ENCODE measurements at places on chromosomes 2 and 18. TPM values are rescaled to one million over a fixed set of nuclear protein-coding genes. Genes with fewer than 3 reads are reported as not detected.

DNA sequence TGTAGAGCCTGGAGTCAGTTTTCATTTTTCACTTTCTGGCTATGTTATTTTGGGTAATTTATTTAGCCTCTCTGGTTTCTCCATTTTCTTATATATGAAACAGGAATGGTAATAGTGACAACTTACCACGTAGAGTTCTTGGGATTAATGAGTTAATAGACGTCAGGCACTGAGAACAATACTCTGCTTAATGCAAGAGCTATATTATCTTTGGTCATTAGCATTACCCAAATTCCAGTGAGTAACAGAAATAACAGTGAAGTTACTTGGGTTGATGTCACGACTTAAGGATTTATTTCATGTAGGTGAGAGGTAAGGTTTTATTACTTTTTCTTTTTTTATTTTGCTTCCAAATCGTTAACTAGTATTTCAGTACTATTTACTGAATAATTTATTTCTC is 601.0 kb upstream of the GCFC2 start:
- no peaks in the 10 kb centered on the region for H3K36me3 ChIP-seq
- no peaks in the 10 kb centered on the region for H3K27me3 ChIP-seq
- no peak overlapping the region for H3K4me3 ChIP-seq
- no peaks in the 10 kb centered on the region for H3K4me1 ChIP-seq

DNA sequence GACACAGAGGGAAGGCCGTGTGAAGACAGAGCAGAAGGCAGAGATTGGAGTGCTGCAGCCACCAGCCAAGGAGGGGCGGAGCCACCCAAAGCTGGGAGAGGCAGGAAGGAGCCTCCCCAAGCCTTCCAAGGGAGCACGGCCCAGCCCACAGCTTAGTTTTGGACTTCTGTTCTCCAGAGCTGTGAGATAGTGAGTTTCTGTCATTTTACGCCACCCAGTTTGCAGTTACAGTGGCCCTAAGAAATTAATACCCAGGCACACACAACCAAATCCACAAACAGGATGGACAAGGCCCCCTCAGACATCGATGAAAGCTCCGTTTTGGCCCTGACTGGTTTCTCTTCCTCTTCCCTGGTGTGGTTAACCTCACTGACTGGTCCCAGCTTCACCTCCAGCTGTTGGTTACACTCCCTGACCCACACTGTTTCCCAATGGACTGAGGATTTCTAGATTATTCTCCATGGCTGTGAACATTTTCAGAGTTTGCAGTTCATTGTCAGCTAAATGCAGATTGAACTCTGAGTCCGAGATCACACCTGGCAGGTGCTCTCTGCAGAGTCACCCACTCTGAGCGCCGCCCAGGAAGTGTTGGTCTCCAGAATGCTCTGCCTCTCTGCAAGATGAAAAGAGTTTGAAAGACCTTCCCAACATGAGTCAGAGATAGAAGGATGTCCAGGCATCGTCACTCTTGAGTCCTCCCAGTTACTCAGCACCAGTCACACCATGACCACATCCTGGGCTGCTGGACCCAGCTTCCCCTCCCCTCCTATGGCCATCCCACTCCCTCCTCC is 100.2 kb downstream of the TWIST2 start:
- no peaks in the 10 kb centered on the region for H3K36me3 ChIP-seq
- peak; percentile 97 for DNase-seq
- no peak overlapping the region for H3K27ac ChIP-seq
- no peaks in the 10 kb centered on the region for H3K27me3 ChIP-seq
- no peak overlapping the region for H3K4me3 ChIP-seq

- no peak overlapping the region for H3K4me3 ChIP-seq
- H3K27me3 ChIP-seq: no peaks in the 10 kb centered on the region
- peak overlapping the region; percentile 7 for H3K27ac ChIP-seq
- H3K4me1 ChIP-seq: peaks cover 5% of the 10 kb centered on the region
- peak; percentile 79 for DNase-seq
Observed at GRCh38 chr2:97871096-97871780, 124.5 kb downstream of the TMEM131 start.

DNA sequence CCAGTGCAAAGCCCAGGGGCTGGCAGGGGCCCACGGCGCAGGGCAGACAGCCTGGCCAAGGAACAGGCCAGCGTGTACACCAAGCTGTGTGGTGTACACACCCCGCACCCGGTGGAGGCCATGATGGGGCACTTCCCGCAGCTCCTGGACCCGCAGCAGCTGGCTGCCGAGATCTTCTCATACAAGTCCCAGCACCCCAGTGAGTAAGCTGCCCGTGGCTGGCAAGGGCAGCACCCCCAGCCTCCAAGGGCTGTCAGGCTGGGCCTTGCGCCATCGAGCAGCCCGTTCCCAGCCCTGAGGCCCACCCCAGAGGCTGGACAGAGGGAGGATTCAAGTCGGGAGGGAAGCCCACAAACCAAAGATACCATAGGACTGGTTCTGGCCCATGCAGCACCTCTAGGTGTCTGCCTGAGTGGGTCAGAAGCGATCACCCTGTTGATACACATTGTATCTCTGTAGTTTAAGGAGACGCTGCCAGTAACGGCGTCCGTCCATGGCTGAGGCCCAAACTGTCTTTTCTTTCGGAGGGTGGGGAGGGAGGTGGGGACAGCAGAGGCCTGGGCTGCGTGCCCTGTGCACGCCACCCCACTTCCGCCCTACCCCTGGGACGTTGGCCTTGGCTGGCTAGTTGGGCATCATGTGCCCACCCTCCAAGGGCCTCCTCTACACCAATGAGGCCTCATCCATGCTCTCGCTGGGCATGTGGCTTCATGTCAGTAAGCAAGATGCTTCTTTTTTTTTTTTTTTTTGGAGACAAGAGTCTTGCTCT is 16.8 kb upstream of the MTERF4 start:
- no peaks in the 10 kb centered on the region for H3K27me3 ChIP-seq
- no peak for DNase-seq
- no peak overlapping the region for H3K4me3 ChIP-seq
- no peaks in the 10 kb centered on the region for H3K4me1 ChIP-seq
- H3K36me3 ChIP-seq: peaks cover 6% of the 10 kb centered on the region

GRCh38 chr18:79018911-79019310 is 39.3 kb downstream of the SALL3 start:
- DNase-seq: no peak
- H3K27ac ChIP-seq: no peak overlapping the region
- no peak overlapping the region for H3K4me3 ChIP-seq
- no peaks in the 10 kb centered on the region for H3K27me3 ChIP-seq

GRCh38 chr18:22556222-22557167 is 138.8 kb upstream of the CTAGE1 start:
- DNase-seq: peak; percentile 38
- H3K4me3 ChIP-seq: no peak overlapping the region
- H3K27me3 ChIP-seq: no peaks in the 10 kb centered on the region
- H3K27ac ChIP-seq: no peak overlapping the region
- peaks cover 5% of the 10 kb centered on the region for H3K4me1 ChIP-seq

- no peak overlapping the region for H3K4me3 ChIP-seq
- H3K27me3 ChIP-seq: no peaks in the 10 kb centered on the region
- no peaks in the 10 kb centered on the region for H3K4me1 ChIP-seq
- no peak overlapping the region for H3K27ac ChIP-seq
Observed at GRCh38 chr2:22020091-22020742, 896.4 kb downstream of the TDRD15 start.

GRCh38 chr2:64615844-64616536 is 37.7 kb downstream of the SERTAD2 start:
- no peak overlapping the region for H3K4me3 ChIP-seq
- H3K4me1 ChIP-seq: no peaks in the 10 kb centered on the region
- H3K27me3 ChIP-seq: peaks cover 60% of the 10 kb centered on the region

DNA sequence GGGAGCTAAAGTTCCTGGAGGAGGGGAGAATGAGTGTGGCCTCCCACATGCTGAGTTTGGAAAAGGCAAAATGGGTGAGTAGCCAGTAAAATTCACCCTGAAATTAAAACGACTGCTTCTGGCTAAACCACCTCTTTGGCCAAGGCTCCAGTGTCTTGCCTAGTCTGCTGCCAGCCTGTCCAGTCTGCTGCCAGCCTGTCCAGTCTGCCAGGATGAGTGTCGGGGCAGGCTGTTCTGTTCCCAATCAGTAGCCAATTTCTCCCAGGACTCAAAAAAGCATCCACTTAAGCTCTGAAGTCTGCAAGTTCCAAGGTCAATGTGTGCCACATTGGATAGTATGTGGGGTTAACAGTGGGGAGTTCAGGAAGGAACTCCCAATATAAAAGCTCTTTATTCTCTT is 134.6 kb upstream of the KLHL29 start:
- no peak overlapping the region for H3K27ac ChIP-seq
- no peaks in the 10 kb centered on the region for H3K4me1 ChIP-seq
- no peaks in the 10 kb centered on the region for H3K36me3 ChIP-seq
- no peak for DNase-seq

DNA sequence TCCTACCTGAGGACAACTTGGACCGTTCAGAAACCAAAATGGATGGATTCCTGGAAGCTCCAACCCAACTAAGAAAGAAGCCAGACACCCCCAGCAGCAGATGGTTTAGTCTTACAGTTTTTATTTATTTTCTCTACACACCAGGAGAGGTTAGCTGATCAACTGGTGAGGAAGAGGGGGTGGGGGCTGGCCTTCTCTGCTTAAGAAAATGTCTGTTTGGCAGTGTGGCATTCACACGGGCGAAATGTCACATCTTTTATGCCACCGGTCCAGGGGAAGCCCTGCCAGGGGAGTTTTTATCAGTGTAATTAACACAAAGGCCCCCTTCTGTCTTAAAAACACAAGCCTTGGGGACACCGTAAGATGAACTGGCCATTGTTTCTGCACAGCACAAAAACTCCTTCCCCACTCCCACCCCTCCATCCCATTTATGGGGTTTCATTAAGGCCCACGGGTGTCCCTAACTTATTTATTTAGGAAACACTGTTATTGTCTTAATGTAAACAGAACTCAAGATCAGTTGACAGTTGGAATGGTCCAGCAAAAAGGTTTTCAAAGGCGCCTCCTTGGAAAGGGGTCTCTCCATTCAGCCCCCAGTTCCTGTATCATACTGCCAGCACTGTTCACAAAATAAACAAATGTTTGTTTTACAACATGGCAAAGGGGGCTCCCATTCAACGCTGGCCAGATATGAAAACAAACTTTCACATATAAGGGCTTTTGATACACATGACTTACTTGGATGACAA is 217.0 kb downstream of the C1D start:
- peak overlapping the region; percentile 44 for H3K27ac ChIP-seq
- peaks cover 6% of the 10 kb centered on the region for H3K4me1 ChIP-seq
- H3K27me3 ChIP-seq: no peaks in the 10 kb centered on the region
- peak; percentile 36 for DNase-seq

DNA sequence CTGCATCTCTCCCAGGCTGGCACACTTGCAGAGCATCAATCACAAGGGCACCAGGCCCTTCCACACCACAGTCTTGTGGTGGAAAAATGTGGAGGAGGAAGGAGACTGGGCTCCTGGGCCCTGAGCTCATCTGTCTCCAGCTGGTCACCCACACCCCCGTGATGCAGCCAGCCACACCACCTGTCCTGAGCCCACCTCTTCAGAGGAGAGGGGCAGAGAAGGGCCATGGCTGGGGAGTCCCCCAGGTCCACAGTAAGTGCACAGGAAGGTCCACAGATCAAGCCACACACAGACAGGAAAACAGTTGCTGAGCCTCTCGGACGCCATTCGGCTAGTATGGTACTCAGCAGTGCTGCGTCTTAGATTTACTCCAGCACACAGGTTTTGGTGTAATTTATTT is 203.5 kb upstream of the SALL3 start:
- H3K36me3 ChIP-seq: no peaks in the 10 kb centered on the region
- no peak for DNase-seq
- no peaks in the 10 kb centered on the region for H3K4me1 ChIP-seq
- H3K4me3 ChIP-seq: no peak overlapping the region

DNA sequence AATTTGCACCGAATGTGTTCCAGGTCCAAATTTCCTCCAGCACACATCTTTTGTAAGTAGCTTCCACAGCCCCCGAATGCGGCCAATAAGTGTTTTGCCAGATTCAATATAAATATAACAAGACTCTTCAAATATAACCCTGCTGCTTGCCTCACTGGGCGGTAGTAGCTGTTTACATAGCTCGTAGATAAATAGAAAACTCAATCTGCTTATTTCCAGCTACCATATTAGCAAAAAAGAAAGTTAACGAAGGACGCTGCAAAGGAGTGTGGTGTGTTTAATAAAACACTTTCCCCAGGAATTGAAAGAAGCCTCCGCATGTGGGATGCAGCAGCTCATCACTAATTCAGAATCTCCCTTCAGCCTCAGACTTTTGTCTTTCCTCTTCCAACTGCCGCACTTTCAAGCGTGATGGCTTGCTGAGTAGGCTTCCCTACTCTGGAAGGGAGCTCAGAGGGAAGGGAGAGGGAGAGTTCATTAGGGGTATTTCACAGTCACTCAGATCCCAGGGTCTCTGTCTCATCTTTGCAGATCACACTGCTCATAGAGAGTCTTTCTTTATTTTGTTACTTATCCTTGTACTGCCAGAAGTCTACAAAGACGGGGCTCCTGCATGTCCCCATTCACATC is 367.0 kb downstream of the RND3 start:
- H3K36me3 ChIP-seq: no peaks in the 10 kb centered on the region
- no peak for DNase-seq
- H3K4me1 ChIP-seq: no peaks in the 10 kb centered on the region
- no peak overlapping the region for H3K4me3 ChIP-seq
- H3K27me3 ChIP-seq: no peaks in the 10 kb centered on the region

DNA sequence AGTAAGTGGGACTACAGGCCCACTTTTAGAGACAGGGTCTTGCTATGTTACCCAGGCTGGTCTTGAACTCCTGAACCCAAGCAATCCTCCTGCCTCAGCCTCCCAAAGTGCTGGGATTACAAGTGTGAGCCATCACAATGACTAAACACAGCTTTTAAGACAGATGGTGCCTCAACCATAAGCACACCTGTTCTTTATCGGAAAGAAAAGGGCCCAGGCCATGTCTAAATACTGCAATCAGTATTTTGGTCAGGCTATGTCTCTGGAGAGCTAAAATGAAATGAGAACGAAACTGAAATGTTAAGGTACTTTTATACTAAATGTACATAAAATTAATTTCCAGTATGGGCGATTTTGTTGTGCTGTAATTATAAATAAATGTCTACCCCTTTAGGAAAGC is 69.5 kb upstream of the SPTBN1 start:
- H3K4me3 ChIP-seq: no peak overlapping the region
- no peak for DNase-seq
- no peak overlapping the region for H3K27ac ChIP-seq
- H3K4me1 ChIP-seq: no peaks in the 10 kb centered on the region
- H3K27me3 ChIP-seq: no peaks in the 10 kb centered on the region

- DNase-seq: no peak
- peaks cover 24% of the 10 kb centered on the region for H3K27me3 ChIP-seq
- no peak overlapping the region for H3K27ac ChIP-seq
- no peaks in the 10 kb centered on the region for H3K36me3 ChIP-seq
- H3K4me3 ChIP-seq: no peak overlapping the region
Observed at GRCh38 chr18:48514786-48515185, 24.0 kb upstream of the CTIF start.

DNA sequence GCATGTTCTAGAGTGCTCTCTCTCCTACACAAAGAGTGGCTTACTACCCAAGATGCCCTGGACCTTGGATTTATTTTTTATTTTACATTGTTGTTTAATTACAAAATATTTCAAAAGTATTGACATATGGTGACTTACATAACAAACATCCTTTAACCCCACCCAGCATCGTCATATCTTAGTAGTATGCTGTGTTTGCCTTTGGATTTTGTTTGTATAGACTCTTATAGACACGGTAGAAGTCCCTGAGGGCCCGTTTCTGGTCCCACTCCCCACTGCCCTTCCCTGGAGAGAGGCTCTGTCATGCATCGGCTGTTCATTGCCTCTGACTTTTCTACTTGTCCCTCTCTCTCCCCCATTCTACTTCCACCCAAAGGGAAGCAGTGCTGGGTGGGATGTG is 112.0 kb downstream of the ZBTB7C start:
- no peaks in the 10 kb centered on the region for H3K36me3 ChIP-seq
- H3K27ac ChIP-seq: no peak overlapping the region
- no peak overlapping the region for H3K4me3 ChIP-seq
- peaks cover 4% of the 10 kb centered on the region for H3K27me3 ChIP-seq
- H3K4me1 ChIP-seq: no peaks in the 10 kb centered on the region

Gene C2orf78
- total RNA-seq: not detected

Gene SP9
- total RNA-seq: not detected

Gene RGPD4
- total RNA-seq: not detected

Gene NYAP2
- total RNA-seq: not detected

Gene PRKAG3
- not detected for total RNA-seq

Measured in IMR-90 (cell line).